ENCODE measurements at places on chromosomes 4 and X. TPM values are rescaled to one million over a fixed set of nuclear protein-coding genes. Genes with fewer than 3 reads are reported as not detected.

GRCh38 chr4:20840648-20841190, 140.5 kb downstream of the PACRGL start:
- no peak for DNase-seq

DNA sequence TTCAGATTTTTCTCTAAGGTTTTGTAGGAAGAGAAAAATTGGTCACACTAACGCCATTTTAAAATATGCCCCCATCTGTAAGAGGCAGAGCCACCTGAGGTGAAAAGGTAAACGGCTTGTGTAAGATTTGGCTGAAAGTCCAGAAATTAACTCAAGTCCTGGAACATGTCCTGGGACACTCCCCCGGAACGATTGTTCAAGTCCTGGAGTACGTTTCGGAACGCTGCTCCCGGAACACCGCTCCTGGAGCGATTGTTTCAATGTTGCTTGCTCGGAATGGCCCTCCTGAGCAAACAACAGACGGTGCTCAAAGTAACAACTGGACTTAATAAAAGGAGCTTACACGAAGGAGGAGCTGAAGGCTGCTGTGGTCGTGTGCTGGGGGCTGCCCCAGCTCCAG, 796.5 kb upstream of the SLIT2 start:
- DNase-seq, result no peak

DNA sequence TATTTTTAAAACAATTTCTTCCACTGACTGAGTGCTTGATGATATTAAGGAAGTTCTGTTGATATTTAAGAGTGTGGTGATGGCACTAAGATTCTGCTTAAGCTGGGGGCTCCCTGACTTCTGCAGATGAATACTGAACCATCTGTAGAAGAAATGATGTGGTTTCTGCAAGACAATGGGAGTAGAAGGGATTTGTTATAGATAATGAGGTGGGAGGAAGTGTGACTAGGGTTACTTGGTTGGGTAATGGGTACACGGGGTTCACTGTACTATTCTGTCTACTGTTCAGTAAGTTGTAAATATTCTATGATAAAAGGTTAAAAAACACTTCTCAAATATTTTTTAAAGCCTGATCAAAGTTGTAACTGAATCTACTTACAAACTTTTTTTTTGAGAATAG, 60.9 kb upstream of the TXK start:
- DNase-seq, result no peak

GRCh38 chrX:57227691-57228090, 58.8 kb upstream of the FAAH2 start:
- DNase-seq, result no peak

DNA sequence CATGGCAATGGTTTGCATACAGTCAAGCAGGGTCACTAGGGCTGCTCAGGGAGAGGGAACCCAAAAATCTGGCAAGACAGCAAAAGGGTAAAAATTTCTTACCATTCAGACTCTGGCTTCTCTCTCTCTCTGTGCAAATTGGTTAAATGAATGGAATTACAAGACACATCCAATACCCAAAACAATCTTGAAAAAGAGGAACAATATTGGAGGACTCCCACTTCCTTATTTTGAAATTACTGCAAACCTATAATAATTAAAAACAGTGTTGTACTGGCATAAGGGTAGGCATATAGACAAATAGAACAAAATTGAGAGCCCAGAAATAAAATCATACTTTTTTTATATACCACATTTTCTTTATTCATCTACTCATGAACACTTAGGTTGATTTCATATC, 24.1 kb downstream of the ETDA start:
- DNase-seq, result no peak

- DNase-seq, result no peak
These were observed 85.3 kb downstream of the ZNF518B start for GRCh38 chr4:10371869-10372471.

DNA sequence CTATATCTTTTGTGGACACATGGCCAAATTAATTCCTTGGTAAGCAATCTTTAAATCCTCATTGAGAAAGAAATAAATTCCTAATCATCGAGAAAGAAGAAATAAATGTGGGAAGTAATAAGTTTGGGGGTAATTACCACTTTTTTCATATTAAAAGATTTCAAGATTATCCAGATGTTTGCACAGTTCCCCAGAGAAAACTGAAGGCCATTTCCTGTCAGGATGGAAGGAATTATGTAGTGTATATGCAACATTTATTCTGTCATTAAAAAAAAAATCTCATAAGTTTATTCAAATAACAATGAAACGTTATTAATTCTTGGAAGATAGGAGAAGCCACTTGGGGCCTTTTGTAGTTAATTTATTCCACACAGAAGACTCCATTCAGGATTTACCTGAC, 385.6 kb upstream of the NR3C2 start:
- no peak for DNase-seq

Gene TMEM154
- 86.5 TPM for total RNA-seq

Gene EDA
- total RNA-seq, result 4.8 TPM

Gene MAGEA12
- not detected for total RNA-seq

Gene TRAPPC2
- 17.4 TPM for total RNA-seq

Gene KLF8
- total RNA-seq, result 22.7 TPM

Gene BTK
- 7.9 TPM for total RNA-seq

Measured in ureter (tissue), 1 donor.